Activated CD4-positive, alpha-beta T cell treated with anti-CD3 and anti-CD28 coated beads for 1 hour (primary cell): ENCODE measurements at places on chromosomes 4 and X.

GRCh38 chr4:157564771-157565170 lies 344.2 kb downstream of the GRIA2 start:
- DNase-seq, result no peak

- DNase-seq, result no peak
These were observed 131.7 kb downstream of the EPHA5 start for GRCh38 chr4:65538571-65538970.

- DNase-seq, result no peak
These were observed 452.4 kb downstream of the BCOR start for GRCh38 chrX:39645178-39645895.

DNA sequence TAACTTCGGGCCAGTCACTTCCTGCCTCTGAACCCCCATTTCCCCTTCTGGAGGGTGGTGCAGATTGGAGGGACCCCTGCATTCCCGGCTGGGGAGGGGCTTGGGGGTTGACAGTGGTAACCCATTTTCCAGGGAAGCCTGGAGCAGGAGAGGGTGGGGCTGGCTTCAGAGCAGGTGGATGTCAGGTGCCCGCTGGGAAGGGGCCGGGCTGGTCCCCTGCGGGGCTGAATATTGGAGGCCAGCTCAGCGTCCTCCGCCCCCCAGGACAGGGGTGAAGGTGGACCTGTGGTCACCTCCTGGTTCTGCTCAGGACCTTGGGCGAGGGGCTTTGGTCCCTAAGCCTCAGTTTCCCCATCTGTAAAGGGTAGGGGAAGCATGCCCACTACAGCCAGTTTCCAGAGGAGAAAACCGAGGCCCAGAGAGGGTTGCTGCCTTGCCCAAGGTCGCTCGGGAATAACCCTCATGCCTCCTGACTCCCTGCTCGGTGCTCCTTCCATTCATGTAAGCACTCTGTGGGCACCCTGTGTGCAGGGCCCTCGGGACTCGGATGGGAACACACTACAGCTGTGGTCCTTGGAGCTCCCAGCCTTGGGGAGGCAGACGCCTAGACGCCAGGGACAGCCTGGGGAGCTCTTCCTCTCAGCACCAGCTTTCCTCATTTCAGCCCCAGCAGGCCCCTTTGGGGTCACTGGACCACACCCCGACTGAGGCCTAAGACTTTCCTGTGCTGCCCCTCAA lies 683 bp downstream of the MAN2B2 start:
- DNase-seq, result no peak

DNA sequence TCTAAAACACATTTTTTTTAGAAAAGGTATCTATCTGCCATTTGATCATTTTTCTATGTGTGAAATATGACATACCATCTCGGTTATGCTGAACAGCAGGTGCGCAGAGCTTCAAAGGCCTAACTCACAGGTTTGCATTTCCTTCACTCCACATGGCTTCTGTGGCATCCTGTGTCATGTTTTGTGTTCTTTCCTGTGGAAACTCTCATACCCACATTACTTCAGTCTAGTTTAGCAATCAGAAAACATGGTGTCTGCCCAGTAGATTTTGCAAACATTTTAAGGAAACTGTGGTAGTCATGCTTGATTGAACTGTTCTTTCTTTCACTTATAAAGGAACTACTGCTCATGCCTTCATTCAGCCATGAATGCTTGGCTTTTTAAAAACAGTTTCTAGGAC lies 11.3 kb upstream of the ARAP2 start:
- peak; percentile 44 for DNase-seq

DNA sequence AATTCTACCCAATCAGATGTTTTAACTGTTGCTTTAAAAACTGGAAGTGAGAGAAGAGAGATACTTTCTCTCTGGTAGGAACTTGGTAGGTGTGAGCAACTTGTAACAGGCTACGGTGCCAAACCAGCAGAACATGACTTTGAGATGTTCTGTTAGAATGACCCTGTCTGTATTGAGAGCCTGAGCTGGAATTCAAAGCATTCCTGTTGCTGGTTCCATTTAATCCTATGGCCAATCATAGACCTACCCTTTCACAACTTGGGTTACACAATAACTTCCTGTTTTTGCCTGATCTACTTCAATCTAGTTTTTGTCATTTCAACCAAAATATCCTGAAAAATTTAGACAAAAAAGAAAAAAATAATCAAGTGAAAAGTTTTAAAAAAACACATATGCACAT lies 1.7 kb upstream of the PRRG1 start:
- DNase-seq, result no peak

DNA sequence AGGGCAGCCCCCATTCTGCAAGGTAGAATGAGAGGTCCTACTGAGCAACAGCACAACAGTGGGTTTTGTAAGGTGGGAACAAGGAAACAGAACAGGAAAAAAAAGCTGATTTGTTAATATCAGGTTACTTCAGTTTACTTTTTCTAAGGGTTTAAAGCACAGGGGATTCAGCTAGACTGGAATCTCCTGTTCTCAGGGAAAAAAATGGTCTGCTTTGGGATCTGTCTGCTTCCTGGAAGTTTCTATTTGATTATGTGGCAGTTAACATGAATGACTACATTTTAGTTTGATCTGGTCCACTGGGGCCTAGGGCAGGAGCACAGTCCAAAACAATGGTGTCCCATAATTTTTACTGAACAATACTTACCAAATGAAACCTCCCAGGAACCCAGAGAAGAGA lies 104.6 kb downstream of the FBXW7 start:
- no peak for DNase-seq

DNA sequence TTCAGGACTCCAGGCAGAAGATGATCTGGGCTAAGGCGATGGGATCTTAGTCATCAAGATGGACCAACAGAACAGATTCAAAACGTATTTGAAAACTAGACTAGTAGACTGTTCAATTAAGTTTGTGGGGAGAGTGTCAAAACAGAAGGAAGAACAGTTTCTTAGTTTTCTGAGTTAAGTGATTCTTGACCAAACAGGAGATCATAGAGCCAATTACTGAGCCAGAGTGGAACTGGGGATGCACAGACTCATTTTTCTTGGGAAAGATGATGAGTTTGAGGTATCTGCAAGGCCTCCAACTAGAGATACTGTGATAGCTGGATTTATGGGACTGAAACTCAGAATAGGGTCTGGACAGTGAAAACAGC lies 119.5 kb downstream of the REELD1 start:
- DNase-seq, result no peak

DNA sequence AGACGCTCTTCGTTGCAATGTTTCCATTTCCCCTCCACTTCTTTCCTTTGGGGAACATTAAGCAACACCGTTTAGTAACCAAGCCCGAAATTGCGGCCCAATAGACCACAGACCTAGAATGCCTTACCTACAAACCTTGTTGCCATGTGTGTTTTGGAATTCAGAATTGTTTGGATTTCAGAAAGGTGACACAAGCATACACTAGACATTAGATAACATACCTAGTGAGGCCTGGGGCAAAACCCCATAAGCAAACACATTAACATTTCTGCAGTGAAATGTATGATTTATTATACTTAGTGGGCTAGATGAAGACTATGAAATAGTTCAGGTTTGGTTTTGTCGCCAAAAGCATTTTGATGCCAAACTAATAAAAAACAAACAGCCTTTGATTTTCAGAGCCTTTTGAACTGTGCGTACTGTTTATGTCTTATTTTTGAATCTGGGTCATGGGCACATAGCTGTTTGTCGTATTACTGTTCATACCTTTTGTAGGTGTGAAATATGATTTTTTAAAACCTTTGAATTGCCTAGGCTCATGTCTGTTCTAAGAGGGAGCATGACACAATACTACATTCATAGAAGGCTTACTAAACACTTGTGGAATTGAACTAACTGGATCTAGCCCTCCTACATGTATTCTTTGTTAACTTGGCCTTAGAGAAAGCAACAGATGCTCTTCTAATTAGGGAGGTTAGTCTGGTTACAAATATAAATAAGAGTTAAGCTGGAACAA lies 88.6 kb upstream of the TMEM164 start:
- DNase-seq, result no peak

DNA sequence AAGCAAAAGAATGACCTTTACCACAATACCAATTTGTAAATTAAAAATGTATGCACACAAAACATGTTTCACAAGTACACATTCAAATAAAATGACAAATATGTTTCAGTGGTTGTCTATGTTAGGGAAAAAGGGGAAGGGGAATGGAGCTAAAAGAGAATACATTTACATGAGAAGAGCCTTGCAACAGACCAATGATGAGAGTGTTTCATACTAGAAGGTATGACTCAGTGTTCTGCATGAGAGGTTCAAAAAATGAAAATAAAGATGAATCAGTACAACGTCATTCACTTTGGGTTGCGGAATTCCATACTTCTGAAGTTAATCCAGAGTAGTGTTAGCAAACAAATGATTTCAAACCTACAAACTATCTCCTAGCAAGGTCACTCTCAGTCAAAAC lies 51.7 kb downstream of the RPGR start:
- no peak for DNase-seq

DNA sequence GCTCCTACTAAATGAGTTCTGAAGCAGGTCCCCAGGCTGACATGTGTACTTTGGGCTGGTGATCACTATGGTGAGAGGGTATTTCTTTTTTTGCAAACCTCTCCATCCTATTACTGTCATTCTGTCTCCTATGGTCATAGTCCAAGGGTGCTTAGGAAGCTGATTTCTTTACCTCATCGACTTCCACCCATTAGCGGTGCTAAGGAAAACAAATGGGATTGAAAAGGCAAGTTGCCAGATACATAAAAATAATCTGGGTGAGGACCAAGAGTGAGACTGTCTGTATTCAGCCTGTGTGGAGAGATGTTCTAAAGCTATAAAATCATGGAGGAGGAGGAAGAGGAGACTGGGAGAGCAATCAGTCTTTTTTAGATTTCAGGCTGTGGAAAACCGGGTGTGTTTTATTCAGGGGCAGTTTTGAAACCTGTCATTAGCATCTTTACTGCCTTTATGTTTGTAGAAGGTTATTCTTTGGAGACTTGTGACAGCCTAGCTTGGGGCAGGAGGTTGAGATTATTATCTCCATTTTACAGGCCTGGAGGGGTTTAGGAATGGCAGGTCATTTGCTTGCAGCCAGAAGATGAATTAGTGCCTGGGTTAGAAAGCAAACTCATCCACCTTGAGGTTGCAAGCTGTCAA lies 1.9 kb downstream of the TMEM164 start:
- DNase-seq, result no peak

GRCh38 chr4:154658680-154659405 lies 46.4 kb upstream of the FGG start:
- no peak for DNase-seq

GRCh38 chr4:117634716-117635115 lies 399.6 kb upstream of the NDST3 start:
- no peak for DNase-seq

- no peak for DNase-seq
These were observed 75.1 kb downstream of the TSPAN5 start for GRCh38 chr4:98583265-98583664.

- no peak for DNase-seq
These were observed 1365.2 kb downstream of the STIM2 start for GRCh38 chr4:28225689-28226353.

GRCh38 chr4:69888336-69888735 lies 28.4 kb upstream of the SULT1E1 start:
- no peak for DNase-seq

- no peak for DNase-seq
These were observed 6.0 kb upstream of the WDR13 start for GRCh38 chrX:48591255-48591791.
